ENCODE measurements at places on chromosomes 11 and 22.

- DNase-seq: no peak
Measured at GRCh38 chr11:129265125-129265788, 73.1 kb upstream of the ARHGAP32 start.

- no peak for DNase-seq
Measured at GRCh38 chr22:43305806-43306205, 37.4 kb downstream of the SCUBE1 start.

DNA sequence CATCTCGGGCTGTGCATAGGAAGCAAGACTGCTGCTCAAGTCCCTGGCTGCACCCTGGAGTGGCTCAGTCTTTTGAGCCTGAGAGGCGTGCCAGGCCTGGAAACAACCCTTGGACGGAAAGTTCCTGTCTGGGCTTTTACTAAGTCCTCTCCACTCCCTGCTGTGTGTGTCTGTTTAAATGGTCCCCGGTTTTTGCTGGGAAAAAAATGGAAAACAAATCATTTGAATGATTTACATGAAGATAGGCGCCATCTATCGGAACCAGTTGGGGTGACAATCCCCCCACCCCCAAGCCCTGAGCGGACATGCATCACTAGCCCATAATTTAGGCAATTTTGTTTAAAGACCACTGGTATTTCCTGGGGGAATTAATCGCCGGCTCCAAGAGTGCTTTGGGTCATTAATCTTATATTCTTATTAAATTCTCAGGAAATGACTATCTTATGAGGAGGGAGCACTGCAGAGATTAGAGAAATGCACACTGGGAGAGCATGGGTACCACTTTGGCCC, 2.7 kb upstream of the GAB2 start:
- peak; percentile 73 for DNase-seq

GRCh38 chr11:18065572-18065971, 19.5 kb upstream of the TPH1 start:
- no peak for DNase-seq

DNA sequence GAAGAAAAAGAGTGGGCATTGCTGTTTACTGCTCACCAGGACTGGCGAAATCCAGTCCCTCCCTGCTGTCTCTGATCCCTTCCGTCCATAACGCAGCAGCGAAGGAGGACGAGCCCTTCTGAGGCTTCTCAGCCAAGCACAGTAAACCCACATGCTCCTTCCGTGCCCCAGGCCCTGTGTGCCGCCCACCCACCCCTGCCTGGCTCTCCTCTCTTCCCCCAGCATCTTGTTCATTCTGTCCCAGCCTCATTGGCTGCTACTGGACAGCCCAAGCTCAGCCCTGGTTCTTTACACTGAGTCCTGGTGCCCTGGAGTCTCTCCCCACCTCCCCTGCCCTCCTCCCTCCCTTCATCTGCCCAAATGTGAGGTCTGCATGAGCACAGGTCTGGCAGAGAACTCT, 559.7 kb downstream of the BRD1 start:
- DNase-seq: no peak

GRCh38 chr11:8790968-8791367, 108.4 kb downstream of the RPL27A start:
- no peak for DNase-seq

- DNase-seq: no peak
Measured at GRCh38 chr22:28938286-28938833, 55.0 kb downstream of the ZNRF3 start.

- no peak for DNase-seq
Measured at GRCh38 chr22:32607086-32607485, 132.5 kb downstream of the FBXO7 start.

- no peak for DNase-seq
Measured at GRCh38 chr11:15742626-15743519, 613.5 kb downstream of the SOX6 start.

GRCh38 chr11:20155683-20156279, 4.5 kb downstream of the DBX1 start:
- no peak for DNase-seq

- no peak for DNase-seq
Measured at GRCh38 chr22:46830841-46831240, 68.4 kb downstream of the TBC1D22A start.

- DNase-seq: no peak
Measured at GRCh38 chr11:97622795-97623194, 1233.0 kb downstream of the JRKL start.

GRCh38 chr11:6397636-6398035, 7.4 kb downstream of the SMPD1 start:
- DNase-seq: no peak

GRCh38 chr11:82082976-82083375, 650.7 kb downstream of the FAM181B start:
- no peak for DNase-seq

- DNase-seq: no peak
Measured at GRCh38 chr22:43002202-43002586, 12.8 kb downstream of the PACSIN2 start.
